PC-9 (cell line): ENCODE measurements at places on chromosomes 5 and 9. TPM values are rescaled to one million over a fixed set of nuclear protein-coding genes. Genes with fewer than 3 reads are reported as not detected.
A peak's percentile ranks its signal among the peaks of the same experiment; 100 is the strongest.

DNA sequence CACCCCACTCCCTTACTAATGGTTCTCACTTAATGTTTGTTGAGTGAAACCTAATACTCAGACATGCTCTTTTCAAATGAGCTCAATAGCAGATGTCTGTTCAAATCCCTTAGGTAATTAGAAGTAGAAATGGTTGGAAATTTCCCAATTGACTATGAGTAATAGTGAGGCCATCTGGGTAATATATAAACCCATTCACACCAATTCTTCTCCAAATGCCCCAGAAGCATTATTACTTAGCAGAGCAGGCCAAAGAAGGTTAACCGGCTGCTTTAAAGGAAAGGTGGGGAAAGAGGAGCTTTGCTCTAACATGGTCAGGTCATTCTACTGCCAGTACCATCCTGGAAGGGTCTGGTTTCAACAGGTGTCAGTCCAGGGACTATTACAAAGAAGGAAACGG is 119.5 kb upstream of the MTAP start:
- no peaks in the 10 kb centered on the region for H3K36me3 ChIP-seq
- H3K27ac ChIP-seq, result peak overlapping the region; percentile 83
- peak; percentile 60 for DNase-seq

DNA sequence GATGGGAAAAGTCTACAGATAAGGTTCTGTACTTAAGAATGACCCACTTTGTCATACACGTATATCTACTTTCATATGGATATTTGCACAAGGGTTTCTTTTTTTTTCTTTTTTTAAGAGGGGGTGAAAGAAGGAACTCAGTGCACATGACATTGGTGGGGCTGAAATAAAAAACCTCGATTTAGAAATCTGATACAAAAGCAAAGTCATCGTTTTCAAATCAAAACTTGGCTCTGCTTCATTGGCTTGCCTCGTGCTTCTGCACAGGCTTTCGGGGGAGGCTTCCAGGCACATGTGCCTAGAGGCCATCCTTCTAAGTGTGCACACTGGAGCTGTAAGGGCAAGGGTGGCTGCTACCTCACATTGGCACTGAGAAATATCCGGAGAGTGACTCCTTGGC is 31.1 kb downstream of the PTTG1 start:
- H3K36me3 ChIP-seq, result no peaks in the 10 kb centered on the region
- no peak overlapping the region for H3K4me3 ChIP-seq
- H3K27ac ChIP-seq, result no peak overlapping the region
- H3K27me3 ChIP-seq, result peaks cover 3% of the 10 kb centered on the region; the same call in 1 of the 2 replicates
- no peaks in the 10 kb centered on the region for H3K4me1 ChIP-seq
- DNase-seq, result no peak

DNA sequence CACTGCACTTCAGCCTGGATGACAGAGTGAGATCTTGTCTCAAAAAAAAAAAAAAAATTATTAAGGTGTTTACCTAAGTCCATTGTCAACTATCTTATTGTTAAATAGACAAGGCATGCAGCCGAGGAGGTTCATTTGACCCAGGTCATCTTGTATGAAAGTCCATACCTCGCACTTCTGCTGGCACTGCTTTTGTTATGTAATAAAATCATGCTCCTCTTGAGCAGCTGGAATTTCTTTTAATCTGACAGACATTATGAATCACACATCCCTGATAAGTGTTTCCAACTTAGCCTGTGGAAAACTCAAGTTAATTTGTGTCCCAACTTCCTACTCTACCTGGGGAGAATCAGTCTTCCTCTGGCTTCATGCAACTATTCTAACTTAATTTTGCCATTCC is 315.6 kb upstream of the KLF4 start:
- no peak overlapping the region for H3K4me3 ChIP-seq
- H3K27me3 ChIP-seq, result no peaks in the 10 kb centered on the region
- no peak overlapping the region for H3K27ac ChIP-seq
- H3K36me3 ChIP-seq, result no peaks in the 10 kb centered on the region
- no peak for DNase-seq

DNA sequence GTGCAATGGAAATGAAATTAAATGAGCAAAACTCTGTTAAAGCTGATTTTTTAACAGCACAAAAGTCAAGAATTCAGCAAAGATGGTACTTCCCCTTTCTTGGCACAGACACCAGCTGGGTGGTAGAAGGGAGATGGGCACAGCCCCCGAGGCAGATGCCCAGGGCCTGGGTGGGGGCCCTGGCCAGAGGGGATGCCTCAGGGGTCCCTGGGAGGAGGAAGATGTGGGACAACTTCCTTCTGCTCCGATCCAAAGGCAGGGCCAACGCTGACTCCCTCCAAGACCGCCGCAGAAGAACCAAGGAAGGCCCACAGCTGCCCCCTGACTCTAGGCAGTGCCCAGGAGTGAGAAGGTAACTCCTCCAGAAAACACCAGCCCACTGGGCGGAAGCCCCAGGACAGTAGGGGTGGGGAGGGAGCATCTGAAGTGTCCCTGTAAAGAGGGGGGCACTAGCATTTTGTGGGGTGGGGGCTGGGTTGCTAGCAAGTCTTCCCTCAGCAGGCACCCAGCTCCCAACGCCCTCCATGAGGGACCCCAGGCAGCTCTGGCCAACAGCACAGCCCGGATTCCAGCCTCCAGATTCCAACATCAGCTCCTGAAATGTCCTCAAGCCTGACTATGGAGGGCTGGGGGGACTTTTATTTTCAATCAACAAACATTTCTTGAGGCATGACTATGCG is 4.9 kb downstream of the NACC2 start:
- no peaks in the 10 kb centered on the region for H3K36me3 ChIP-seq
- no peak overlapping the region for H3K27ac ChIP-seq
- DNase-seq, result no peak
- H3K4me3 ChIP-seq, result no peak overlapping the region

GRCh38 chr5:145951071-145951470 is 14.7 kb downstream of the SH3RF2 start:
- no peaks in the 10 kb centered on the region for H3K27me3 ChIP-seq
- peaks cover 20% of the 10 kb centered on the region for H3K4me1 ChIP-seq
- H3K36me3 ChIP-seq, result 0 out of 2 replicates have a peak, but pooled peaks cover 14% of the 10 kb centered on the region
- H3K27ac ChIP-seq, result no peak overlapping the region
- DNase-seq, result no peak
- H3K4me3 ChIP-seq, result no peak overlapping the region

GRCh38 chr5:90381213-90381929 is 28.2 kb downstream of the CETN3 start:
- DNase-seq, result peak; percentile 17
- peaks cover 9% of the 10 kb centered on the region; the same call in 1 of the 2 replicates for H3K4me1 ChIP-seq
- no peak overlapping the region for H3K4me3 ChIP-seq
- no peak overlapping the region for H3K27ac ChIP-seq

DNA sequence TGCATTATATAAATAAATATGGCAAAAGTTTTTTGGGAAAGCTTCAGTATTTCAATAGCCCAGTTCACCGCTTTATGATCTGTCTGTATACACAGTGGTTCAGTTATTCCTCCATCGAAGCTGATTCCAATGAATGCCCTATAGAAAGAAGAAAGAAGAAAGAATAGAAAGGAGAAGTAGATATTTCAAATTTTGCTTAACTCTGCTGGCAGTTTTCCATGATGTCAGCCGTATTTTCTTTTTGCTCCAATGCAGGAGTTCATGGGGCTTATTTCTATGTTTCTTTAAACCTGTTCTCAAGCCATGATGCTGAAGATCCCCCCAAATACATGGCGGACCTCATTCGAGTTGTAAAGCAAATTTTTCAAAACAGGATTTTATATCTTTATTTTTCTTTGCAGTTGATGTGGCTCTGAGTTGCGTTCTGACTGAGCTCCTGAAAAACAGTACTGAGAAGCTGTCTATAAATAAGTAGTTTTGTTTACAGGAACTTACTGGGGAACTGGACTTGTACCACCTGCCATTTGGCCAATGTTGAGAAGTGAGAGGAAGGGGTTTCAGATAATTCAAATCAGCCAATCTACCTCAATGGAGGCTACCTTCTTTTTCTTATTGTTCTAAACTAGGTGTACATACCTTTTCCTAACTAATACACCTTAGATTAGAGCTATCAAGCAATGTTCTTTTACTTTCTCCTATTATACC is 418.5 kb upstream of the MEF2C start:
- no peaks in the 10 kb centered on the region for H3K36me3 ChIP-seq
- no peak overlapping the region for H3K27ac ChIP-seq
- no peak overlapping the region for H3K4me3 ChIP-seq
- no peaks in the 10 kb centered on the region for H3K4me1 ChIP-seq
- no peak for DNase-seq
- H3K27me3 ChIP-seq, result no peaks in the 10 kb centered on the region

DNA sequence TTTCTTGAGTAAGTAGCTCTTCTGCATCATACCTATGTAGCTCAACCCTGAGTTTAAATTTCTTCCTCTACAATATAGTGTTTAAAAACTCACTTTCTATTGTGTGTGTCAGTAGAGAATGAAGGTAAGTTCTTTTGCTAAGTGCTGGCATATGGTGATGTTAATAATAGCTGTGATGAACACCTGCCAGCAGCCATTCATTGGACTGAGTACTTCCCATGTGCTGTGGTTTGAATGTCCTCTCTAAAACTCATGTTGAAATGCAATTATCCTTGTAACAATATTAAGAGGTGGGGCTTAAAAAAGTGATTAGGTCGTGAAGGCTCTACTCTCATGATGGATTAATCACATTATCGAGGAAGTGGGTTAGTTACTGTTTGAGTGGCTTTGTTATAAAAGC is 645.2 kb upstream of the RGMB start:
- H3K27ac ChIP-seq, result no peak overlapping the region
- H3K36me3 ChIP-seq, result no peaks in the 10 kb centered on the region
- no peaks in the 10 kb centered on the region for H3K27me3 ChIP-seq

Gene PTGR1
- 611 and 635 TPM in 2 replicates for total RNA-seq

Gene TLX3
- total RNA-seq, result not detected in 2 replicates

Gene LCN2
- 430 and 537 TPM in 2 replicates for total RNA-seq

GRCh38 chr5:56077796-56078233 is 83.1 kb upstream of the IL6ST start:
- no peak for DNase-seq
- H3K36me3 ChIP-seq, result no peaks in the 10 kb centered on the region
- no peak overlapping the region for H3K4me3 ChIP-seq
- H3K4me1 ChIP-seq, result peaks cover 4% of the 10 kb centered on the region
- H3K27me3 ChIP-seq, result no peaks in the 10 kb centered on the region

DNA sequence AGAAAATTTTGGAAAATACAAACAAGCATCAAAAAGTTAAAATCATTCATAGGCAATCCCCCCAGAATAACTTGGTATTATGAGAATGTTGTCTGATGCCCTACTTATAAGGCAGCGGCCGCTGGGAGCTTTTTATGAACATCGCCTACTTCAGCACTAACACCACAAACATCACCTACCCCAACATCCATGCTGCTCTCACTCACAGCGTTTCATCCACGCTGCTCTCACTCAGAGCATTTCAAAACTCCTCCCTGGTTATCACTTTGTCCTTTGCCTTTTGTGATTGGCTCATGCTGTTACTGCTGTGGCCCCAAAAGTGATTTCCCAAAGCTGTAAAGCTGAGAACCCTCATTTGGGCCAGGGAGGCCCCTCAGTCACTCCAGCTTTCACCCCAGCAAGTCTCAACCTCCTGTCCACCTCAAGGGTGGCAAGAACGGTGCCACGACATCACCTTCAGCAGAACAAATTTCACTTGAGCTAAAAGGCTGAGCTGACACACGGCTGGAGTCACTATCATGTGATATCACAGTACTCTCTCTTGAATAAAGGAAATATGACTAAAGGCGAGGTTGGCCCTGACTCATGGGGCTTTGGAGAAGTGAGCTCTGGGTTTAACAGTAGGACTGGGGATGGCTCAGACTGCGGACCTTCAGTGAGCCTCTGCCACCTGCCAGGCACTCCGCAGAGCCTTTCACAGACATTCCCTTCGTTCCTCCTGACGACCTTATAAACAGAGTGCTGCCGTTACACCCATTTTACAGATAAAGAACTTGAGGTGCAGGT is 25.2 kb downstream of the SHC3 start:
- H3K27ac ChIP-seq, result peak overlapping the region; percentile 87
- no peaks in the 10 kb centered on the region for H3K36me3 ChIP-seq
- H3K4me1 ChIP-seq, result peaks cover 25% of the 10 kb centered on the region
- DNase-seq, result peak; percentile 43

Gene C1QTNF3
- total RNA-seq, result 8.3 and 9.4 TPM in 2 replicates

GRCh38 chr9:34689116-34689470 is 2.0 kb downstream of the CCL19 start:
- H3K36me3 ChIP-seq, result no peaks in the 10 kb centered on the region
- no peak overlapping the region for H3K4me3 ChIP-seq
- no peaks in the 10 kb centered on the region for H3K4me1 ChIP-seq
- H3K27ac ChIP-seq, result no peak overlapping the region
- DNase-seq, result no peak

Gene TCF7
- 8.9 and 13.0 TPM in 2 replicates for total RNA-seq

DNA sequence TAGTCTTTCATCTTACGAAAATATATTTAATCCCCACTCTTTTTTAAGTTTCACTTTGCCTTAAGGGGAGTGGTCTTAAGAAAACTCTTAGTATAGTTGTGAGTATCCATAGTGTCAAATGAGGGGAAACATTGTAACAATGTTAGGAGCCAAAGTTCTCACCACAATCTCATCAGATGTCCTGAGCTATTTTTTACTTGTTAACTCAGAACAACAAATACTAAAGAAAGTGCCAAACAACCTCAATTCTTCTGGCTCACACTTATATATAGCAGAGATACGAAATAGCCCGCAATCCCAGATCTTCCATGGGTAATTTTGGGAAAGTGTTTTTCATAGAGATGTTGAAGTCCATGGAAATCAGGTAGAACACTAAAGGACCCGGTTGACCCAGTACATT is 194.0 kb upstream of the DMRT1 start:
- H3K4me3 ChIP-seq, result no peak overlapping the region
- no peak for DNase-seq
- H3K4me1 ChIP-seq, result no peaks in the 10 kb centered on the region
- no peaks in the 10 kb centered on the region for H3K27me3 ChIP-seq
- no peak overlapping the region for H3K27ac ChIP-seq
- H3K36me3 ChIP-seq, result no peaks in the 10 kb centered on the region

- H3K4me1 ChIP-seq, result peaks cover 9% of the 10 kb centered on the region; the same call in 1 of the 2 replicates
- no peaks in the 10 kb centered on the region for H3K27me3 ChIP-seq
- no peak overlapping the region for H3K4me3 ChIP-seq
- H3K36me3 ChIP-seq, result no peaks in the 10 kb centered on the region
- H3K27ac ChIP-seq, result no peak overlapping the region
These were observed 436.4 kb upstream of the FTMT start for GRCh38 chr5:121415270-121415669.

DNA sequence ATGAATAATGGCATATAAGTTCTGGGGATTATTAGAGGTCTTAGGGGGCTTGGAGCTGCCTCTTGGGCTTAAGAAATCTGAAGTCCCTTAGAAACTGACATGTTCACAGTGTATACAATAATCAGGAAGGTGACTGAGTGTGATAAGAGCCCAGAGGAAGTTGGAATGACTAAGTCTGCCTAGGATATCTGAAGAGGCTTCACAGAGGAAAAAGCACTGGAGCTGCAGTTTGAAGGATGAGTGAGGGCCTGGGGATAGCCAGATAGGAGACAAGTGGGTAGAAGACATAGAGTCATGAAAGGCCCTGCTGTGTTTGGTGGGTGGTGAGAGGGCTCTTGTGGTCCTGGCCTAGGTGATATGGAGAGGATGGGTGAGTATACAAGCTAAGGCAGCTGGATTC is 8.8 kb downstream of the NEUROG1 start:
- H3K36me3 ChIP-seq, result no peaks in the 10 kb centered on the region
- no peak overlapping the region for H3K27ac ChIP-seq
- H3K4me3 ChIP-seq, result no peak overlapping the region
- H3K27me3 ChIP-seq, result peaks cover 48% of the 10 kb centered on the region
- H3K4me1 ChIP-seq, result no peaks in the 10 kb centered on the region
- no peak for DNase-seq

GRCh38 chr9:37906312-37907239 is 2.6 kb upstream of the SLC25A51 start:
- peaks cover 29% of the 10 kb centered on the region for H3K4me1 ChIP-seq
- no peaks in the 10 kb centered on the region for H3K36me3 ChIP-seq
- DNase-seq, result no peak
- H3K27me3 ChIP-seq, result no peaks in the 10 kb centered on the region
- H3K27ac ChIP-seq, result no peak overlapping the region
